LHCN-M2 (cell line): ENCODE measurements at places on chromosomes 3 and 15. TPM values are rescaled to one million over a fixed set of nuclear protein-coding genes. Genes with fewer than 3 reads are reported as not detected.

DNA sequence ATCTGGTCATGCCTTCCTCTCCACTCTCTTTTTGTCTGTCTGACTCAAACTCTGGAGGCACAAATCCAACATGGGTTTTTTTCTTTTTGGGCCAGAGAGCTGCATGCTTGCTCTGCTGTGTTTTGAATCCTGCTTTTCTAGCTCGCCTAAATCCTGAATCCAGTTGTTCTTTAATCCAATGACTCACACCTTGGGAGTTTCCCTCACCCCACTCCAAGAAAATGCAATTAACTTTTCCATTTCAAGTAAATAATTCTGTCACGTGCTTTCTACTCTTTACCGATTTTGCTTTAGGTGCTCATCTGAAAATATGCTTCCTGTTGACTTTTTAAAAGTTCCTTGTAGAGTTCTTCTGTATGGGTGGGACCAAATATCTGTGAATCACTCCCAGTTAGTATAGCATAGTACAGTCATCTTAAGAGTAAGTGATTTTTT is 47.6 kb downstream of the SLMAP start:
- peak; percentile 93 for DNase-seq

DNA sequence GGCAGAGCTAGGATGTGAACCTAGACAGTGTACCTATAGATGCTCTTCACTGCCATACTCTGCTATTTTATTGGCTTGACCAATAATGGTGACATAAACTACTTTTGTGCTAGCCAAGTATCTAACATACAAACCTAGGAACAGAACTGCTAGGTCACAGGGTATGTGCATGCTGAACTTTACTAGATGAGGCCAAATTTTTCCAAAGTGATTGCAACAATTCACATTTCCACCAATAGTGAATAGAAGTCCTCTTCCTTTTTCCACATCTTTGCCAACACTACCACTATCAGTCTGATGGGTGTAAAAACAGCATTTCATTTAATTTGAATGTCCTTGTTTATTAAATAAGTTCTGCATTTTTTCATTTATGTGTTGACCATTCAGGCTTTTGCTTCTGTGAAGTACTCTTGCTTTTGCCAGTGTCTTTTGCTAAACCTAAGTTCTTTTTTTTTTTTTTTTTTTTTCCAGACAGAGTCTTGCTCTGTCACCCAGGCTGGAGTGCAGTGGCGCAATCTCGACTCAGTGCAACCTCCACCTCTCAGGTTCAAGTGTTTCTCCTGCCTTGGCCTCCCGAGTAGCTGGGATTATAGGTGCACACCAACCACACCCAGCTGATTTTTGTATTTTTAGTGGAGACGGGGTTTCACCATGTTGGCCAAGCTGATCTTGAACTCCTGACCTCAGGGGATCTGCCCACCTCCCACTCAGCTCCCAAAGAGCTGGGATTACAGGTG is 54.1 kb downstream of the DCAF1 start:
- no peak for DNase-seq

DNA sequence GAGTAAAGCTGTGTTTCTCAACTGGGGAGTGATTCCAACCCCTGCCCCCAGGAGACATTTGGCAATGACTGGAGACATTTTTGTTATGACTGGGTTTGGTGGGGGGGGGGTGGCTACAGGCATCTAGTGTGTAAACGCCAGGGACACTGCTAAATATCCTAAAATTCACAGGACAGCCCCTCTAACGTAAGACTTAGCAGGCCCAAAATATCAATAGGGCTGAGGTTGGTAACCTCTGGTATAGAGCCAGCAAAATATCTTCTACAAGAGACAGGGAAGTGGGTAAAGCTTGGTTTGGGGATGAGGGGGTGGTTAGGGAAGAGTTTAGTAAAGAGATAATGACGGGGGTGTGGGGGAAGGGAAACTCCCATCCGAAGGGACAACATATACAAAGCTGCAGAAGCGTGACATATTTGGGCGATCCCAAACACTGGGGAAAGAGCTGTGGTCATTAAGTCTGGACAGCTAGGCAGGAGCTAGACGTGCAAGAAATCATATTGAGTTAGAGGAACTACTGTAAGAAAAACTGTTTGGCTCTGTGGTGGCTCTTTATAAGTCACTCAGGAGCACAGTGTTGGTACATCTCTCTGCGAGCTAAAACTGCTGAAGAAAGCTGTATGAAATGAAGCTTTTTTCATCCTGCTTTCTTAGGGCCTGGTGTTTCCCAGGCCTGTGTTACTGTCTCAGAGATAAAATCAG is 697 bp upstream of the TRIM69 start:
- DNase-seq = no peak

- DNase-seq = peak; percentile 31
Observed at GRCh38 chr3:79845546-79845945, 77.7 kb upstream of the ROBO1 start.

- no peak for DNase-seq
Observed at GRCh38 chr3:13107661-13108060, 34.4 kb upstream of the IQSEC1 start.

- peak; percentile 17 for DNase-seq
Observed at GRCh38 chr3:182252802-182253201, 540.5 kb upstream of the ATP11B start.

GRCh38 chr3:115086344-115086743 is 60.7 kb downstream of the ZBTB20 start:
- no peak for DNase-seq

GRCh38 chr3:144028798-144029411 is 57.3 kb downstream of the DIPK2A start:
- DNase-seq = no peak

GRCh38 chr3:18830087-18830486 is 318.2 kb upstream of the KCNH8 start:
- no peak for DNase-seq

DNA sequence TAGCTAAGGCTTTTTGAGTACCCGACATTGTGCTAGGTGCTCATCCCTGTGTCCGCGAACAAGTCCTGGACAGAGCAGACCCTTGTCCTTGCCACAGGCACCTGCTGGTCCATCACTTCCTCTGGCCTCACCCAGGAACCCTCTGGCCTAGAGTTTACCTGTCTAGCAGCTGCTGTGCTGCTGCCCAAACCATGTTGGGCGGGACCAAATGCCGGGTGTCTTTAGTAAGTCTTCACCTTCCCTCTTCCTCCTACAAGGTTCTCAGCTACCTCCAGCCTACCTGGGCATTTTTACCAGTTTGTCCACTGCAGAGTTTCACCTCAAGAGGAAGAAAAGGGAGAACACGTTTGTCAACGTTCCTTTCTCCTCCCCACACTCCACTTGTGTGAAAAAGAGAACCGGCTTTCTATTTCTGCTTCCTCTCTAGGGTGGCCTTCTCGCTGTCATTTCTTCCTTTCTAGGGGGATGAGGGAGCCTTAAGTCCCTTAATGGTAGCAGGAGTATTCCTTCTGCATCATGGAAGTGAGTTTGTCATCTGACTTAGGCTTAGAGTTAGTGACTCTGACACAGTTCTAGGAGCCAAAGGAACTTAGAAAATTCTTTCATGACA is 80.4 kb upstream of the GCNT3 start:
- DNase-seq = no peak

DNA sequence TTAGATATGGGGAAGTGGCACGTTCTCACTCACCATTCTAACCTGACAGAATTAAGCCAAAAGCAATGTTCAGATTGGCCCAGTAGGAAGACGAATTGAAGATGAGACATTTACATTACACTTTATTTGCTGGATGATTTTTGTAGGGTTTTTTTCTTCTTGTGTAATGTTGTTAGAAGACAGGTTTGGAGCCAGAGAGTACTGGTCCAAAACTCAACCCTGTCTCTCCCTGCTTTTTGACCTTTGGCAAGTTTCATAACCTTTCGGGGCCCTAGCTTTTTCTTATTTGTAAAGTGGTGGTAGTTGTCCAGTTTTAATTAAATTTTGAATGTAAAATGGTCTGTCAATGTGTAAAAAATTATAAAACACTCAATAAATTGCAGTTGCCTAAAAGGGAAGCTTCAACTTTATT is 29.5 kb downstream of the PDE8A start:
- no peak for DNase-seq

DNA sequence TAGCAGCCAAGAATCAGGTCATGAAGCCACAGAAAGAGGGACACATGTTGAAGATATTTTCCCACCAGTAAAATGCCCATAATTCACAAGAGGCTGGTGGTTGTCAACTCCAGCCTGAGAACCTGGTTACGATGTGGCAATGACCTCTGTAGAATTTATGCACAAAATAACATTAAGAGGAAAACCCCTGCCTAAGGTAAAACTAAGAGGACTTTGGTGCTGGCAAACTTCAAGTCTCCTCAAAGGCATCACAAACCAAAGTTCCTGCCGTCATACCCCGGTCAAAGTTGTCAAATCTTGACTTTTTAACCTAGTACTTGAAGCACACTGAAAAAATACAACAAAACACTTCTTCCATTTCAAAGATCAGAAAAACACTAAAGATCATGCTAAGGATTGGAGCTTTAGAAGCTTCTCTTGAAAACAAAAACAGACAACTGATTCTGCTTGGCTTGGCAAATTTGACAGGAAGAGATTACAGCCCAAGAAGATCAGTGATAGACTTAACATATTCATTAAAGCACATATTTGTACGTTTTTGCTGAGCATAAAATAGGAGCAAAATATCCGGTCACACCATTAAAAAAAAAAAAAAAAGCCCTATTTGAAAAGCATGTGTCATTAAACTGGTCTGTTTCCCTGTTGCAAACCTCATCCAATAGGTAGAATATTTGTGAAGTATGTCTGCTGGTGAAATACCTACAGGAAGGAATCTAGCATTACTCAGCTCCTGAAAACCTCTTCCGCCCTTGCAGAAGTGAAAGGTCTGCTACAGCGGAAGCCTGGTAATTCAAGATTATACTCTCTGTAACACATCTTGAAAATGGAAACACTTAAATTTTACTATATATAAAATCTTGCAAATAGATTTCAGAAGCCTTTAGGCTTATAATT is 22.8 kb downstream of the EIF4E3 start:
- DNase-seq = no peak

Gene RSL24D1
- total RNA-seq = 61.0 and 64.8 TPM in 2 replicates
